Inflammatory macrophage (primary cell): ENCODE measurements at places on chromosomes 5 and 9.

- DNase-seq, result no peak
These were observed 1983.0 kb upstream of the C9orf72 start for GRCh38 chr9:29556317-29556716.

DNA sequence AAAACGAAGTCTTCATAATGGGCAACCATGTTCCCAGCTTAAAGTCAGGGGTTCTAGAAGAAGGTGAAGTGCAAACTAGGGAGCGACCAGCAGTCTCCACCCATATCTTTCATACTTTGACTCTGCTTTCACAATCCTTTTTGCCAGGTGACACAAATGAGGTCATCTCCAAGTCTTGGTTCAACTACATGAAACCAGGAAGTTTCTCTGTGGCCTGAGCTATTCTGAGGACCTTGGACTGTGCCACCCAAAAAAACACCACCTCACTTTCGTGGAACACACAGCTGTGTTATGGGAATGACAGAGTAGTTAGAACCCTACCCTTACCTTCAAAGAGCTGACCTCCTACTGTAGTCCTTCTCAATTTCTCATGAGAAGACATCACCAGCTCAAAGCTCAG lies 309.2 kb downstream of the AGTPBP1 start:
- DNase-seq, result no peak

DNA sequence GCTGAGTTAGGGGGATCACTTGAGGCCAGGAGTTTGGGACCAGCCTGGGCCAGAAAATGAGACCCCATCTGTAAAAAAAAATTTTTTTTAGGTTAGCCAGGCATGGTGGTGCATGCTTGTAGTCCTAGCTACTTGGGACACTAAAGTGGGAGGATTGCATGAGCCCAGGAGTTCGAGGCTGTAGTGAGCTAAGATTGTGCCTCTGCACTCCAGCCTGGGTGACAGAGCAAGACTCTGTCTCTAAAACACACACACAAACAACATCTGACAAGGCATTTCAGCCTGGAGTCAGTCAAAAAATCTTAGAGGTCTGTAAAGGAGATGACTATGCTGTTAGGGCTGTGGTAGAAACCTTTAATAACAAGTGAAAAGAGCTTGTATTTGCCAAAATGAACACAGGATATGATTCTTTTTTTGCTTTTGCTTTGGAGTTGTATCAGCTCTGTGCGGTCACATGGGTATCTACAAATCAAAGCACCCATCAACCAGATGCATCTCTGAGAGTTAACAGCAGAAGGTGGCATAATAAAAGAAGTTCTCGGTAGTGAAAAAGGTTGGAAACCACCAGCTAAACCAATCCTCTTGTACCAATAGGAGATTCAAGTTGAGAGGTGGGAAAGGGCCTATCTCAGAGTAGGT lies 3.6 kb upstream of the PSMD5 start:
- no peak for DNase-seq

GRCh38 chr5:131536211-131536826 lies 98.7 kb downstream of the RAPGEF6 start:
- DNase-seq, result peak; percentile 50

- DNase-seq, result no peak
These were observed 284.5 kb upstream of the PTGER4 start for GRCh38 chr5:40395251-40395650.

- no peak for DNase-seq
These were observed 102.8 kb downstream of the HMHB1 start for GRCh38 chr5:143914756-143915155.

- no peak for DNase-seq
These were observed 314.8 kb downstream of the ARHGEF28 start for GRCh38 chr5:73940801-73941200.

DNA sequence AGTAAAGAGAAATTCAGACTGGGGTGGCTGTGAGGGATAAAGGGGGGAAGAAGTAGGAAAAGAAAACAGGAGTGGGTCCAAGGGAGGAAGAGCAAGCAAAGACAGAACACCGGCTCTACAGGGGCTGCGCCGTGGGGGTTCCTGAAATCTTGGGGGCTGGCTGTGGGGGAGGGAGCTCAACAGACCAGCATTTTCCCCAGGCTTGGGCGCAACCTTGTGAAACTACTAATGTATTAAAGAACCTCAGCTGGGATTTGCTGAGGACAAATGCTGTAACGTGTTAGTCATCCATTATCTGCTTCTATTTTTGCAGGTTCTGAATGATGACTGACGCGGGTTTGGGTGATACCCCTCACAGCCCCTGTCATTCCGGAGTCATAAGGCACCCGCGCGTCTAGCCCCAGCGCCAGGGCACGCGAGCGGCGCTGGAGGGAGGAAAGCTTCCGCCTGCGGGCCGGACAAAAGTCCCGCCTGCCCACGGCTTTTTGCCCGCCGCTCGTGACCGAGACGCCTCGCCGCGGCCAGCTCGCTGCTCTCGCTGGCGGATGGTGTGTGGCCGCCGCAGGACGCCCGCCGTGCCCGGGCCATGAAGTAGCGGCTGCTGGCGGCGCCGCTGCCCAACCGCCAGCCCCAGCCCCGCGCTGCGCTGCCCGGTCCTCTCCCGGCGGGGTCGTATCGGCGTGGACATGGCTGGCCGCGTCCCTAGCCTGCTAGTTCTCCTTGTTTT lies 110.6 kb downstream of the PAM start:
- DNase-seq, result peak; percentile 52

- DNase-seq, result no peak
These were observed 5.4 kb downstream of the HSPA9 start for GRCh38 chr5:138569782-138570181.

- no peak for DNase-seq
These were observed 47.9 kb upstream of the UNC5A start for GRCh38 chr5:176762489-176762888.

- no peak for DNase-seq
These were observed 5.6 kb downstream of the GADD45G start for GRCh38 chr9:89610391-89610925.

DNA sequence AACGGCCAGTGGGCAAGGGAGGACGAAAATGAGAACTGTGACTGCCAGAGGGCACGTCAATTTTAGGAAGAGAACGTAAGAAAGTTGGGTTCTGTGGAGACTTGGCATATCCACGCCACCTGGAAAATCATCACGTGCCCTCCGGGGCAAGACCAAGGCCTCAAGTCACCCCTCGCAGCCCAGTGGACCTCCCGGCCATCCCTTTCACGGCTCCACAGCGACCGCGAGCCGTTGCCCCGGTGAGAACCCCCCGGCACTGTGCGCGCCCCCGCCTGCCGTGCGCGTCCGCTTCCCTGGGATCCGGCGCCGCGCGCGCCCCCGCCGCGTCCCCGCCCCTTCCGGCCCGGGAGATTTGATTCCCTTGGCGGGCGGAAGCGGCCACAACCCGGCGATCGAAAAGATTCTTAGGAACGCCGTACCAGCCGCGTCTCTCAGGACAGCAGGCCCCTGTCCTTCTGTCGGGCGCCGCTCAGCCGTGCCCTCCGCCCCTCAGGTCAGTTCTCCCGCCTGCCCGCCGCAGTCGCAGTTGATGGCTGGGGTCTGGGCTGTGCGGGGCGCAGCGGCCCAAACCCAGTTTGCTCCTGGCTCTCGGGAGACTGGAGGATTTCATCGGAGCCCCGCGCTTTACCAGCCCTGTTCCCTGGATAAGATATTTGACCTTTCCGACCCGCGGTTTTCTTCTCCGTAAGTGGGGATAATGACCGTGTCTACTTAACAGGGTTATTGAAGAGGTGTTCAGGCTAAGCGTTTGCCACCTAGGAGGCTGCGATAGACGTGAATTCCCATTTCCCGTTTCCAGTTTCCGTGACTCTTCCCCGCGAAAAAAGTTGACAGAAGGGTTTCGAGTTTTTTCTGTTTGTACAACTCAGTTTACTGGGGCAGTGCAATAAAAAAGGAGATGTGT lies at the start of gene MELK:
Gene MELK (plus strand): TSS at position 381 of the 904 bp plus-strand sequence. CDS start 8,787 bp downstream, outside the sequence.
- DNase-seq, result peak; percentile 78

- no peak for DNase-seq
These were observed 37.2 kb downstream of the GPR107 start for GRCh38 chr9:130090915-130091314.

DNA sequence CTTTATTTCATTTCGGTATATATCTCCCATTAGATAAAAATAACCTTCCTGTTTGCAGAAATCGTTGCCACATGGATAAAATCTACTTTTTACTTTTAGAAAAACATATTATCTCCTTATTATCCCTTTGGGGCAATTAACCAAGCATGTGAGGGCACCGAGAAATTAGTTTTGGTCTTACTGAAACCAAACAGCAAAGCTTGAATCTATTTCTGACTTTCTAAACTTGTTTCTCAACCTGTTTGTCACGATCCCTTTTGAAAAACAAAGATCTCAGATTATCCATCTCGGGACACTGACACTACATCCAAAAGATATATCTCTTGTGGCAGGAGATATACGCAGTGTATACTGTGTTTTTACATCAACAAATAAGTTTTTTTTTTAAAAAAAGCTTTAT lies 2.3 kb downstream of the TUT7 start:
- no peak for DNase-seq

GRCh38 chr5:35476797-35477196 lies 140.9 kb upstream of the SPEF2 start:
- peak; percentile 10 for DNase-seq

- DNase-seq, result no peak
These were observed 46.3 kb downstream of the AP3S1 start for GRCh38 chr5:115888027-115888426.

DNA sequence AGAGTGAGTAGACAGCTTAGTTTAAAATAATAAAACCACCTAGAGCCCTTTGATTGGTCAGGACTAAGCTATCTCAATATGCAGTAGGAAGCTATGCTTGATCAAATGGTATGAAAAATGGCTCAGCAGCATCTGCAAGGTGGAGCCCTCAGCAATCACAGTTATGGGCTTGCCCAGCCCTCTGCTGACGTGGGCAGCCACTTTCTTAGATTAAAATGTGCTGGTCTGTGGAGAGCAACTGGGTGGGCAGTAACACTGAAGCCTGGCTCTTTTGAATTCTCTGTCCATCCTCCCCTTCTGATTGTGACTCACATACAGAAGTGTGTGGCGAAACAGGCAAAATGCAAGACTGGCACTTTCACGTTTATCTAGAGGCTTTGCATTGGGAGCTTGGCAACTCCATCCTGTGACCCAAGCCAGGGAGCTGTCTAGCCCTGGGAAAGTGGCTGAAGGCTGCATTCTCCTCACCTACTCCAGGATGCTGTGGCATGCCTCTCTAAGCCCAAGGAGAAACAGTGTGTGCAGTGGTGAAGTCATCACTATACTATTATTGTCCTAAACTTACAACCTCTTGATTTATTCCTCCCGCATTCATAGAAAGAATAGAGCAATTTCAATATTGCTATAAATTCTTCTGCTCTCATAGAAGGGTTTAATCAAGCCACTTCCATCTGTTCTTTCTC lies 61.1 kb downstream of the MED10 start:
- no peak for DNase-seq

DNA sequence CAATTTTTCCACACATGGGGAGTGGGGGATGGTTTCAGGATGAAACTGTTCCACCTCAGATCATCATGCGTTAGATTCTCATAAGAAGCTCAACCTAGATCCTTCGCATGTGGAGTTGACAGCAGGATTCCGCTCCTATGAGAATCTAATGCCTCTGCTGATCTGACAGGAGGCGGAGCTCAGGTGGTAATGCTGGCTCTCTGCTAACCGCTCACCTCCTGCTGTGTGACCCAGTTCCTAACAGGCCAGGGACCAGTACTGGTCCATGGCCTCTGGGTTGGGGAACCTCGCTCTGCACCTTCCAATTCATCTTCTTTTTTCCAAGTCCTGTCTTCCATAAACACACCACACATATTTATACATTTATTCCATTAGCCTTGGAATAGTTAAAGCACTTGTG lies 33.0 kb downstream of the POU5F2 start:
- DNase-seq, result no peak

GRCh38 chr9:108086624-108087023 lies 597.1 kb upstream of the KLF4 start:
- DNase-seq, result no peak

DNA sequence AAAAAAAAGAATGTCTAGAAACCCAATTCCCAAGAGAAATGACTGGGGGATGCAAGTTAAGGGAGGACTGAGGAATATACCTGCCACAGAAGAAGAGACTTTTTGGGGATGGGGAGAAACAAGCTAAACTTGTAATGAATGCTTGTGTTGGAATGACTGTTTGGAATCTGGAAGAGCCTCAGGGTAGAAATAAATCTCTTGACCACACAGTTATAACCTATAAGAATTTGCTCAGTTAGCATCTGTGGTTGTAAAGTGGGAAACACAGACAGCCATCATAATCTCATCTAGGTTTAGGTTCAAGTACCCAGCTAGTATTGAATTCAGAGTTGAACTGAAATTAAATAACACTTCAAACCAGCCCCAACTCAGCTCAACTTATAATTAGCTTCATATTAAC lies 678.3 kb upstream of the CHD1 start:
- no peak for DNase-seq

- DNase-seq, result no peak
These were observed 16.0 kb downstream of the ZNF462 start for GRCh38 chr9:106878934-106879333.

- DNase-seq, result no peak
These were observed 2308.8 kb upstream of the ACO1 start for GRCh38 chr9:30075451-30076199.

DNA sequence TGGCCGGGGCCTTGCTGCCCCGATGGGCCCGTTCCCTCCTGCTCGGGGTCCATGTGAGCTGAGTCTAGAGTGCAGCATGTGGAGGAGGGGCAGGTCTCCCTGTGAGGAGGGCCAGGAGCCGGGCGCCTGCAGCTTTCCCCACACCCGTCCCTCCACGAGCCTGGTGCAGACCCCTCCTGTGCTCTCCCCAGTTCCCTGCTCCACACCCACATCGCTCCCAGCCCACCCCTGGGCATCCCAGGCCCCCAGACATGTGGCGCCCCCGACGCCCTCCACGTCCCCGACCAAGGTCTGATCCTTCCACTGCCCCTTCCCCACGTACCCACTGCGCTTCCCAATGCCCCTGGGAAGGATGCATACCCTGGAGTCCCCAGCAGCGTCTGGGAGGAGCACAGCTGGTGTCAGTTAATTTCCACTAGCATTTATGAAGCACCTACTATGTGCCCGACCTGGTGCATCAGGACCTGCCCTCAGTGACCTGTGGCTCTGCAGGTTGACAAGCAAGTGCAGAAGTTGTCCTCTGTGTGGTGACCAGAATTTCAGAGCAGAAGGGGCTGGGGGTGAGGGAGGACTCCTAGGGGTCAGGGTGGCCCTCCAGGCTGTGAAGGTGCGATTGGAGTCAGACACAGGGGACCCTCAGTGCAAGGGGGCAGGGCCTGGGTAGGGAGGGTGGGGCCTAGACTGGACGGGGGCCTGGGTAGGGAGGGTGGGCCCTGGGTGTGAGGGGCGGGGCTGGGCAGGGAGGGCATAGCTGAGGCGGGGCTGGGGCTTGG lies 10.8 kb upstream of the SLC6A18 start:
- no peak for DNase-seq
